ENCODE measurements at places on chromosomes 6 and 20.

DNA sequence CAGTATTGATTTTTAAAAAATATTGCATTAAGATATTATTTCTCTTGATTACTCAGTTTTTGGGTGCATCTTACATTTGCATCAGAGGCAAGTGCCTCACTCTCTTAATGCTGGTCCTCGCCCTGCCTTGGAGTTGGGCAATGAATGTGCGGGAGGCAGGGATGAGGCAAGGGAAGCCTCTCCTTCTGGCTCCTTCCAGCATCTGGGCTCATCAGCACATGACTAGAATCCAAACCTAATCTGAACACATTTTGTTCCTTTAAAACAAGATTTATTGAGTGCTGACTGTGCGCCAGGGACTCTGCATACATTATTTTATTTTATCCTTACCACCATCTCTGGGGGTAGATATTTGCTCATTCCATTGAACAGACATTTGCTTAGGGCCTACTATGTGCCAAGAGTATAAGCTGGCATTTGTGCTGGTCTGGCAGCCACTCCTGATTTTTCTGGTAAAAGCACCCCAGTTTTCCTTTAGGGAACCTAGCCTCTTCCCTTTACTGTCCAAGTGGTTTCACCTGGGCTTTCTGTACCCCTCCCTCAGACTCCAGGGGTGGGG, 71.9 kb upstream of the ZNFX1 start:
- no peak for DNase-seq

DNA sequence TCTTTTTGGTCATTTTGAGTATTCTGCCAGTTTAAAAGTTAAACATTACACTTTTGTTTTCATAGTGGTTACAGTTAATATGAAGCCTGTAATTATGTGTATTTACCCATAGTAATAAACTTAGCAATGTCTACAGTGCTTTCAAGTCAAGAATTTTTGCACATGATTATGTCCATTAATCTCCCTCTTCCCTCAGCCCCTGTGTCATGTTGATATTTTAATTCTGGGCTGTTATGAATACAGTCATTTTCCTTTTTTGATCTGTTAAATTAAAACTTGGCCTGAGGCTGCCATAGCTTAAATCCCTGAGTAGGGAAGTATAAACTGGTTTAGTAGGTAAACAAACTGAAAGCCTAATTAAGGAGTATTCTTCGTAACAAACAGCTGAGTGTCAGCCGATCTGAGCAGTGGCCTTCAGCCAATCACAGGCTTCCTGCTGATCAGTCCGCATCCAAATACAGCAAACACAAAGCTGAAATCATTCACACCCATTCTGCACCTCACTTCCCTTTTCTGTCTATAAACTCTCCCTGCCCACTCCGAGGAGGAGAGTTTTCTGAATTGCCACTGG, 9.5 kb upstream of the SFT2D1 start:
- DNase-seq = no peak

GRCh38 chr6:144886682-144887081, 601.5 kb downstream of the UTRN start:
- DNase-seq = no peak

- no peak for DNase-seq
These were observed 36.5 kb downstream of the ENPP1 start for GRCh38 chr6:131844243-131844841.

DNA sequence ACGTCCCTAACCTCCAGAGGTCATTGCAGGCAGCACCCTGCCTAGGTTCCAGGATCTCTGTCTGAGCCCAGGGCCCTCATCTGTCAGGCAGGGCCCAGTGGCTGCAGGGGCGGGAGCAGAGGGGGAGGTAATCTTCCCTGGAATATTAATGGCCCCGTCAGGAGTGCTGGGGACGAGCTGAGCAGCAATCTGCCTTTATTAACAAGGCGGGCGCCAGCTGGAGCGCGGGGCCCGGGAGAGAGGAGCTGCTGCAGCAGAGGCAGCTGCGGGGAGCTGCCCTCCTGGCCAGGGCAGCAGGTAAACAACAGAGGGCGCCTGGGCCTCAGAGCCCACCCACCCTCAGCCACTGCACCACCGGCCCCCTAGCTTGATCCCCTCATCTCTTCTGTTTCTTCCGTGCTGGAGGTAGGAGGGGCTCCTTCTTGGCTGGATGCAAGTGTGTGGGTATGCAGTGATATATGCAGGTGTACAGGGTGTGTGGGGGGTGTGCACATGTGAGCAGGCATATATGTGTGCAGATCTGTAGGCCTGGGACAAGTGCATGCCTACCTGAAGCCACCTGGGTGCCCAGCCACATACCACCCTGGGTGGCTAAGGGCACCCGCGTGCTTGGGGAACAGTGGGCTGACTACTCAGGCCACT, 131.8 kb upstream of the MLN start:
- DNase-seq = no peak

- no peak for DNase-seq
These were observed 805.8 kb upstream of the GJE1 start for GRCh38 chr6:141326925-141327324.

DNA sequence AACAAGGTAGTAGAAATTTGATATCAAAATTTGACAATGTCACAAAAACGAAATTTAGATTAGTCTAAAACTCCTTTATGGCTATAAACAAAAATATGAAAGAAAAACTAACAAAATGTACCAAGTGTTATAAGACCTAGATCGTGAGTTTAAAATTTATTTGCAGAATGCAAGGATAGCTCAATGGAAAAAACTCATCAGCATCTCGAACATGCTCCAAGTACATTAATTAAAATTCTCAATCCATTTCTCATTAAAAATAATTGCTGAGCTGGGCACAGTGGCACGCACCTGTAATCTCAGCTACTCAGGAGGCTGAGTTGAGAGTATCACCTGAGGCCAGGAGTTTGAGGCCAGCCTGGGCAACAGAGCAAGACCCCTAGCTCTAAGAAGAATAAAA, 70.8 kb downstream of the MAP3K5 start:
- no peak for DNase-seq

DNA sequence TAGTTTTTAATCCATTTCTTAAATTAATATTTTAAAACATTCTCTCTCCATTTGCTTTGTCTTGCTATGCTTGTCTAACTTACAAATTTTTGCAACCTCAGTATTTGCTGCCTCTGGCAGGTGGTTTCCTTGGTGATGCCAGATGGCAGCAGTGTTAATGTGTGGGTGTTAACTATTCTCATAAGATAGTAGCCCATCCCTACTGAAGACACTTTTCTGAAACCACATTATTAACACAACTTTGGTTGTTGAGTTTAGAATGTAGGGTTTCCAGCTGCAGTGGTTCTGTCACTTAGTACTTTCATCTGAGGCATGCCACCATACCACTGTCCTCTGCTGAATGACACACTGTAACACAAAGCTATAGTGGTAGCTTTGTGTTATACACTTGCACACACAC, 75.1 kb downstream of the MYO6 start:
- no peak for DNase-seq

GRCh38 chr6:141463237-141463977, 669.3 kb upstream of the GJE1 start:
- DNase-seq = no peak

GRCh38 chr6:159169557-159170332, 545 bp downstream of the FNDC1 start:
- DNase-seq = no peak

- no peak for DNase-seq
These were observed 5.1 kb upstream of the ADAM33 start for GRCh38 chr20:3686867-3687321.

GRCh38 chr20:51760905-51761546, 7.2 kb downstream of the ATP9A start:
- DNase-seq = no peak

DNA sequence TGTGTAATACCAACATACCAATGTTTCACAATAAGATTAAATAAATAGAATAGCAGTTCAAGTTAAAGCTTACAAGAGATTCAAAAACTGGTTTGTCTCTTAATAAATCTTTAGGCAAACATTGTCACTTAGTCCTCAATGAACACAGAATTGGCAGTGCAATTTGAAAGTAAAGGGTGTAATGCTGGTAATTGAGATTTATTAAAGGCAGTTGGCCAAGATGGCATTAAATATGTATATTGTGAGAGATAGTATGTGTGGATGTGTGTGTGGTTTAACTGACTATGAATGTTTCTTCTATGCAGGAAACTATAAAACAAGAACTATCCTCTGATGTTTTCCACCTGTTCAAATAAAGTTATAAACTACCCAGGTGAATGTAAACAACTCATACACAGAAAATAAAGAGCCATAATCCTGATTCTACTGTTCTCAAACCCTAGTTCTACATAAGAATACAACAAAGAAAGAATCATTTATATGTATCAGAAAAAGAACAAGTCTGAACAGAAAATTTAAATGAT, 267.9 kb upstream of the PTCHD4 start:
- no peak for DNase-seq

GRCh38 chr6:131840936-131841583, 33.2 kb downstream of the ENPP1 start:
- DNase-seq = no peak

GRCh38 chr6:141726248-141726647, 406.5 kb upstream of the GJE1 start:
- no peak for DNase-seq

- DNase-seq = no peak
These were observed 40.0 kb upstream of the KCNK16 start for GRCh38 chr6:39362487-39362865.

GRCh38 chr6:146550911-146551310, 7.3 kb downstream of the RAB32 start:
- no peak for DNase-seq

DNA sequence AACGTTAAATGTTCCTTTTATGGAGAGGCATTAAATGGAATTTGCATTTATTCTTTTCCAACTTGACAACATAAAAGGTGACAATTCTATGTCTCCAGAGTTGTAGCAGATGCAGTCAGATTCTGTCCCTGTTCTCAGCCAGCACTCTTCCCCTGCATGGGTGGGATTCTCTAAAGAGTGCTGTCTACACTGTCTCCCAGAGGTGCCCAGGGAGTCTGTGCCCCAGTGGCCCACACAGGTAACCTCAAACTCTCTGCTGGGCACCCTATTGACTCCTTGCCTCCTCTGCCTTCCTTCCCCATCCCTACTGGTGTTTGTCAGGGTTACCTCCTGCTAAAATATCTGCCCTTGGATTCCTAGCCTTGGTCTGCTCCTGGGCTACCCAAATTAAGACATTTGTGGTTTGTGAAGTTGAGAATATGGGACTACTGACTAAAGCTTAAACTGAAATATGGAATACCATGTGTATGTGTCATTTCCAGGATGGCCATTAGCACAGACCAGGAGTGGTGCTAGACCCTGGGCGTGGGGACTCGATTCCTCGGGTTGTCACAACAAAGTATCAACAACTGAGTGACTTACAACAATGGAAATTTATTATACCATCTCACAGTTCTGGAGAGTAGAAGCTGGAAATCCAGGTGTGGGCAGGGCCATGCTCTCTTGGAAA, 284.7 kb downstream of the CDH26 start:
- DNase-seq = no peak

GRCh38 chr20:45316150-45317080, 8.3 kb upstream of the MATN4 start:
- DNase-seq = no peak

DNA sequence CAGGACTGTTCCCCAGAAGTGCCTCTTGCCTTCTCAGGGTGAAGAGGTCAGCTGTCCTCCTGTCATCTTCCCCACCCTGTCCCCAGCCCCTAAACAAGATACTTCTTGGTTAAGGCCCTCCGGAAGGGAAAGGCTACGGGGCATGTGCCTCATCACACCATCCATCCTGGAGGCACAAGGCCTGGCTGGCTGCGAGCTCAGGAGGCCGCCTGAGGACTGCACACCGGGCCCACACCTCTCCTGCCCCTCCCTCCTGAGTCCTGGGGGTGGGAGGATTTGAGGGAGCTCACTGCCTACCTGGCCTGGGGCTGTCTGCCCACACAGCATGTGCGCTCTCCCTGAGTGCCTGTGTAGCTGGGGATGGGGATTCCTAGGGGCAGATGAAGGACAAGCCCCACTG, 9.8 kb downstream of the PI16 start:
- no peak for DNase-seq

- DNase-seq = peak; percentile 73
These were observed 36.2 kb downstream of the GNAS start for GRCh38 chr20:58888521-58889333.

DNA sequence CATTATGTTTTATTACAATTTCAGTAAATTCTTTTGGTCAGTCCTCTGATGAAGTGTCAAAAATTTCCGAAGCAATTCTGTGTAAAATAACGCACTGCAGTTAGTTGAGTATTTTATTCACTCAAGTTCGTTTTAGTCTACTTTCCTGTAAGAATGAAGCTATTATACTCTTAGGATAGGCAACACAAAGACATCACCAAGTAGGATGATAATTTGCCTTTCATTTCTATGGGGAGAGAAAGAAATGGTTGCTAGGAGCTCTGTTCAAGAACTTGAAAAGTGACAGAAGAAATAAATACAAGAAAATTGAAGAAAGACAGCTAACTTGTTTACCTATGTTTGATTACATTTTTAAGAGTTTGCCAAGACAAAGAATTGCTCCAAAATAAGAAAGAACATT, 290.4 kb downstream of the EYS start:
- DNase-seq = no peak

DNA sequence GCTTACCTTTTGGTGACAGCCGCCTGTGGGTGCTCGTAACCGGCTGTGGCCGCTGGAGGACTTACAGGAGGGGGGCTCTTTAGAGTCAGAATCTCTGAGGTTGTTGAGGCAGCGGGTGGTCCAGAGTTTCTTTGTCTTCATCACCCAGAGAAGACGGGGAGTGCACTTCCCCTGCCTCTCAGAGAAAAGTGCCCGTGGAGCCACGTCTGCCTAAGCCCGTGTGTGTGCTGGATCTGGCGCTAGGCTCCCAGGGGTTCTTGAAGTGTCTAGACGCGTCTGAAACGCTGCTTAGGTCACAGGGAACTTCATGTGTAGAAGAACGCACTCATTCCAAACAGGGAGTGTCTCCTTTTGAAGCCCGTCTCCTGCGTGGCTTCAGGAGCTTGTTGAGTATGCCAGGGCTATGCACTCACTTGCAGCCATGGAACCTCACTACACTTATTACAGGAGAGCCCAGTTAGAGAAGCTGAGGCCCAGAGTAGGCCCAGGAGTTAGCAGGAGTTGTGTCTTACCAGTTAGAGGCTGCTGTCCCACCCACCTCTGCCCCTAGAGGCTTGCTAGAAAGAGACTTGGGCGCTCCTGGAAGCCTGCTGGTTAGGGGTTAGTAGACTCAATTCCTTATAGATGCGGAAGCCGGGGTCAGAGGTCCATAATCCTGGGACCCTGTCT, 1.3 kb downstream of the LSM14B start:
- DNase-seq = no peak

- DNase-seq = no peak
These were observed 318.9 kb upstream of the JAG1 start for GRCh38 chr20:10992731-10993130.

DNA sequence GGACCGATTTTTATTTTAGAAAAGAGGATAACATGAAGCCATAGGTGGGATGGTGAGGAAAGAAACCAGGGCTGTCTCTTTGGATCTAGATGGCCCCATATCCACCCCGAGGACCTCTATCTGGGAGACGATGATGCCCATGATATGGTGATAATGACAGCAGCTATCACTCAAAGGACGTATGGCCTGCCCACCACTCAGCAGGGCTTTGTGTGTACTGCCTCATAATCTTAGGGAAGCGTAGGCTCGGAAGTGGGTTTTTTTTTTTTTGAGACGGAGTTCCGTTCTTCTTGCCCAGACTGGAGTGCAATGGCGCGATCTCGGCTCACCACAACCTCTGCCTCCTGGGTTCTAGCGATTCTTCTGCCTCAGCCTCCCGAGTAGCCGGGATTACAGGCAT, 8.2 kb upstream of the TAF8 start:
- DNase-seq = no peak

All from activated T-cell treated with anti-CD3 and anti-CD28 coated beads for 4 hours (primary cell).